ENCODE measurements at places on chromosomes 6 and 20.
A peak's percentile ranks its signal among the peaks of the same experiment; 100 is the strongest.

DNA sequence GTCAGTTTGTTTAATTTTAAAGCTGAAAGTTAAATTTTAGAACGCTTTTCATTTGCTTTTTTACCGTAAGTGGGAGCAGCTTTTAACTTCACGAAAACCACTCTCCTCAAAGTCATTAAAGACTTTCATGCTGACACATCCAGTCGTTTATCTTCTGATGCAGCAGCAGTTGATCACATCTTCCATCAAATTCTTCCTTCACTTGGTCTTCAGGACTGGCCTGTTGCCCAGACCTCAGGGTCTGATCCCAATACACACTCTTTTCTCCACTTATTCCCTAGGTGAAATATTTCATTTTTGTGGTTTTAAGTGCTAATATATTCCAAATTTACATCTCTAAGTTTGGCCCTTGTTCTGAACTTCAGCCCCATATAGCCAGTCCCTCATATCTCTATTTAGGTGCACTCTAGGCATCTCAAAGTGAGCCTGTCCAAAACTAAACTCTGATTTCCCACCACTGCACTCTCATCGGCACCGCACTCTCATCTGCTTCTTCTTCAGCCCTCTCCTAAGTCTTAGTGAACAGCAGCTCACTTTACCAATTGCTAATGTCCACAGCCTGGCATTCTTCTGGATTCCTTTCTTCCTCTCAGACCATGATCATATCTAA lies 20.4 kb downstream of the AFDN start:
- DNase-seq: no peak

DNA sequence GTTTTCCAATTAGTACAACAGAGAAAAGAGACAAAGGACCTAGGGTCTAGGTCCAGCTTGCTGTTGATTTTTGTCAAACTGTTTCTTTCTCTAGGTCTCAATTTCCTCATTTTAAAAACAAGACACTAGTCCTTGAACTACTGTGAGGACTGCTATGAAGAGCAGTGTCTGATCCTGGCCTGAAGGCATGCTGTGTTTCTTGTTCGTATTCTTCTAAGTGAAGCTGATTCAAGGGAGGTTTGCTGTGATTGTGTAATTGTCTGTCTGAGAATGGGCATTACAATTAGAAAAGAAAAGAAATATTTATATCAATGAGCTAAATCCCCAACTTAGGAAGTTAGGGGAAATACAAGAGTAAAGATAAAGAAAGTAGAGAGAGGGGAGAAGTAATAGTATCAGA lies 228.2 kb upstream of the SUPT3H start:
- DNase-seq: no peak

DNA sequence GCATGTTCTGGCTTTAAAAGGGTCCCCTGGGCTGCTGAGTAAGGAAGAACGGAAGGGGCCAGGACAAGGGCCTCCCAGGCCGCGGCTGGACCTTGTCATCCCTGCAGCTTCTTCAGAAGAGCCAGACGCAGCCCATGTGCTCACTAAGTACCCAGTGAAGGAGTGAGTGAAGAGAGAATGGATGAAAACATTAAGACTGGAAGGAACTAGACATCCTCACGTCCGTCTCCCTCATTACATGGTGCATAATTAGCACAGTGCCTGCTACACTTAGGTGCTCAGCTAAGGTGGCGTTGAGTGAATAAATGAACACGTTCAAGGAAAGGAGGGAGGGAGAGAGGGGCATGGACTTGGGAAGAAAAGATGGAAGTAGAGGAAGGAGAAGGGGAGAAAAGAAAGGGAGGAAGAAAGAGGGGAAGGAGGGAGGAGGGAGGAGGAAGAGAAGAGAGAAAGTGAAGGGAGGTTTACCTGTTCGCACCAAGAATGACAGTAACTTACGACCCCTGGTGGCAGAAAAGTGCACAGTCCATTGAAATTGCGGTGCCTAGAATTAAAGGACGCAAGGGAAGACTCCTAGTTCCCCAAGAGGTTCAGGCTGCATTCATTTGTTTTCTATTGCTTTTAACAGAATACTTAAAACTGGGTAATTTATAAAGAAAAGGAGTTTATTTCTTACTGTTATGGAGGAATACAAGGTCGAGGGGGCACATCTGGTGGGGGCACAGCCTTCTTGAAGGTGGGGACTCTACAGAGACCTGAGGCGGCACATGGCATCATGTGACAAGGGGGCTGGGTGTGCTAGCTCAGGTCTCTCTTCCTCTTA lies 8.0 kb downstream of the TP53RK start:
- no peak for DNase-seq

DNA sequence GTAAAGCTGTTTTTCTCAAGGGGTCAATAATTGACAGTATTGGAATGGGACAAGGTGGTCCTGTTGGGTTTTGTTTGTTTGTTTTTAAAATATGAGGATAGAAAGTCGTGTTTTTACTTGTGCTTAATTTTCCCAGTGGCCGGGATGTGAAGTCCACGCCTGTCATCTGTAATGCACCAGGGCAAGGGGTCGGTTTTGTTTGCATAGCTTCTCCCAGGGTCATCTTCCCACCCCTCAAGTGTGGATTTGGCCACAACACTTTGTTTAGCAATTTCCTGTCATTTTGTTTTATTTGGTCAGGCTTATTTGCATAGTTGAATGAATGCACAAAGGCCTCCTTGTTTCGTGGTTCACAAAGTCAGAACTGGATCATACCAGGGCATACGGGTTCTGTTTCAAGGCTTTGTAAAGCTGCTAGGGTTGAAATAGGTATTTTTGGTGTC lies 29.8 kb downstream of the SYNJ2 start:
- no peak for DNase-seq

GRCh38 chr6:41920921-41921711 lies at the start of the genes BYSL and MED20:
Gene BYSL, plus strand, starts transcription at chr6:41921499. Its CDS starts 64 bp downstream, at chr6:41921563.
Gene MED20, minus strand, starts transcription at chr6:41921139. Its CDS starts 121 bp downstream, at chr6:41921018.
- peak; percentile 38 for DNase-seq

GRCh38 chr6:156877126-156877863 lies 100.1 kb downstream of the ARID1B start:
- DNase-seq: no peak

DNA sequence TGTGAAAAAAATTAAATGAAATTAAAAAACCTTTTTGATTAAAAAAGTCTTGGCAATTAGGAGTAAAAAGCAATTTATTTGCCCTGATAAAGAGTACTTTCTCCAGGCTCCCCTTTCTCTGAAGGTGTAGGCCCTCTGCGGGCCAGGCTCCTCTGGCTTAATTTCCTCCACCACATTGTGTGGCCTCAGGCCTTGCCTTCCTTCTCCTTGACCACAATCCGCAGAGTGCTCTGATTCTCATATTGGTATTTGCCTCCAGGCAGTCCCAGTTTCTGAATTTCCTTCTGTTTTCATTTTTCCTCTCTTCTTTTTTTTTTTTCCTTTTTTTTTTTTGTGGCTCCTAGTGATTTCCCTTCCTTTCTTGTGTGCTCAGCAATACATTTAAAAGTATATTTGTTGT lies 96.4 kb downstream of the AIG1 start:
- no peak for DNase-seq

- no peak for DNase-seq
These were observed 10.7 kb upstream of the SLC17A1 start for GRCh38 chr6:25842526-25842925.

DNA sequence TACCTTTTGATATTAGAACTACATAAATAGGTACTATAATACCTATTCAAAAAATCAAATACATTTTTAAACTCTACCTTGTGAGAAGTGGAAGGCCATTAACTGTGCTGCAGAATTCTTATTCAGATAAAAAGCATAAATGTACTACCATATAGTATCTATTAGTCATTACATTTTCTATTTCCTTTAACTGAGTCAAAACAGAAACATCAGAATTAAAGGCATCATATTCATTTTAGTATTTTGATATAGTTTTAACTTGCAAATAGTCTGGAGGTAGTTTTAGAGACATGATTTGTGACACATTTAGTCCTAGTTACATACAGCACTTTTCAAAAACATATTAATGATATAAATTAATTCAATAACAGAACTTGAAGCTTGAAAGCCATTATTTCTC lies 39.9 kb upstream of the TAB2 start:
- no peak for DNase-seq

- no peak for DNase-seq
These were observed 116.7 kb downstream of the UNC5CL start for GRCh38 chr6:40922281-40922680.

- DNase-seq: no peak
These were observed 22.7 kb downstream of the SLC16A10 start for GRCh38 chr6:111110036-111110435.

- DNase-seq: no peak
These were observed 225.9 kb upstream of the GRIK2 start for GRCh38 chr6:101167638-101168037.

DNA sequence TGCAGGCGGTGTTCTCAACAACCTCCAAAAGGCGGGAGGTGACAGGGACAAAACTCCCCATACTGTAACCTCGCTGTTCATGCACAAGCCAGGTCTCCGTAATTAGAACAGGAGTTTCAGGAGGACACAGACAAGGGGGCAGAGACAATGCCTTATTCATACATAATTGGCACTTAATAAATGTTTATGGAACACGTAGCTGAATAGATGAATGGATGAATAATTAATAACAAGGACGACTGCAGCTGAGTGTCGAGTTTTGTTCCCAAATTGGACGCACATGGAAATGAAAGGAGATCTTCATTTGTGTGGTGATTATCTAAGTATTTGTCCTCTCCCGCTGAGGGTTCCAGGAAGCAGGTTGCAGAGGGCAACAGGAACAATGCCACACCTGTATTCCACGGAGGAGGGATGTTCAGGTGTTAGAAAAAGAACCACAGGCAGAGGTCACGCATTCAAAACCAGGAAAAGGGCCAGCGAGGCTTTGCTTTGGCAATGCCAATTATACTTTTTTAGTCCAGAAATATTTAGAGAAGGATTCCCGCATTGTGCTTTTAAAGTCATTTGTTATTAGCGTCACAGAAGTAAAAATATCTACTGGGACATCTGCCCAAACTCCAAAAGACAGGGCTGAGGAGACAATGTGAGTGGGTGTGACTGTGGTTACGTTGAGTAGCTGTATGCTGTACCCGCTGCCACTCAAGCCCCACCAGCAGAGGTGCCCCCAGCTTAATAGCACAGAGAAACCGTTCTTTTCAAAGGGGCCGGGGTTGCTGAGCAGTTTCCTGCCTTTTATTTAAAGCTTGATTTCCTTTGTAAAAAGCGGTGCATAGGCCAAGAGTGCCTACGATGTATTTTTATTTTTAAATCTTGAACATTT lies 123.3 kb downstream of the PXDC1 start:
- DNase-seq: no peak

DNA sequence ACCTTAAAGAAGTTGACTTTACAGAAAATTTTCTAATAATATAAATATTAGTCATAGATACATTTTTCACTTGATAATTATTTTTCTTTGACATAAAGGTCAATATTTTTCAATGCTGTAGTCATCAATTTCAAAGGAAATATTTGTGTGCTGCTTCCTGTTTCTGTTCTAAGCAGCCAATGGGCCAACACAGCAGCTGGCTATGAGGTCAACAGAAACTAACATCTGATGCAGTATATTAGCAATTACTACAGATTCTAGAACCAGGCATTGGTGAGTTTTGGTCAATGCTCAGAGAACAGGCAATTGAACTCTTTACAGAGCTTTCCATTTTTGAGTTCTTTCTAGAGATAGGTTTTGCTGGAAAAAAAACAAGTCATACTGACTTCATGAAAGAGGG lies 669.6 kb upstream of the NRSN1 start:
- no peak for DNase-seq

GRCh38 chr6:110683241-110683640 lies 132.0 kb downstream of the CDK19 start:
- DNase-seq: no peak

DNA sequence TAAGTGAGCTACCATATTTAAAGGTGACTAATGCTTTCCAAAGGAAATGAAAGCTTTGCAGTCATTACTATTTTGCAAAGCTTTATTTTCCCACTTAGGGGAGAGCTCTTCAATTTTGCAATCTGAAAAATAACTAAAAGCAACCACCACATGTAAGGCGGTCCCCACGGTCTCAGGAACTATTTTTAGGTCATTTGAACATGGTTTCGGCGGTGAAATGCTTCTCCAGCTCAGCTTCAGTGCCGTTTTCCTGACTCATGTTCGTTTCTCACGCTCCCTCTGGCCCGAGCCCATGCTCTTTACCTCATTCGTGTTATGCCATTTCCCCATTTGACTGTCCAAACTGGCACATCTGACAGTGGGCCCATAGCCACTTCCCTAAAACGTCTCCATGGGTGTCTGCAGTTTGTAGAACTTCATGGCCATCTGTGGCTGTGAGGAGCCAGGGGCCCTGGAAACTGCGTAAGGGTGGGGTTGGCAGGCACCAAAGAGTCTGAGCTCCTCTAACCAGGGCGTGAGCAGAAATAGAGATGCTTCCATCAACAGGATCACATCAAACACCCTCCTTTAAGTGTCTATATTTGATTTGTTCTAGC lies 46.5 kb downstream of the ADTRP start:
- no peak for DNase-seq

DNA sequence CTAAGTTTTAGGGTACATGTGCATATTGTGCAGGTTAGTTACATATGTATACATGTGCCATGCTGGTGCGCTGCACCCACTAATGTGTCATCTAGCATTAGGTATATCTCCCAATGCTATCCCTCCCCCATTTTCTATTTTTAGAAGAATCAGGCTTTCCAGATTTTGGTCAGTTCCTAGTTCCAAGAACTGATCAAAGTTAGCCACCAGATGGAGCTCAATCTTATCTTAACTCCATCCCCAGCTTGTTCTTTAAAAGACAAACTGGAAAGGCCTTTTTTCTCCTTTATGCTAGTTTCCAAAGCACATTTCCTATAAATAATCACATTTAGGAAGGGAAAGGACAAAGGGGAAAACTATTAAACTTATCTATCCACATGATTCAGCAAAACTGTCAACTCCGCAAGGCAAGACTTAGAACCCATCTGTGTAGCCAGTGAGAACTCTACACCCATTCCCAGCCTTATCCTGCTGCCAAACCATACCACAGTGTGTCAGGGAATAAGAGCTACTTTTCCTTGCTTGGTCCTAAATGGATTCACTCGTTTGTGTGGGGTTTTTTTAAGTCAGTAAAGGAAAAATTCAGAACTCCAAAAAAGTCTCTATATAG lies 22.8 kb upstream of the KHDC1 start:
- DNase-seq: no peak

- no peak for DNase-seq
These were observed 6.0 kb upstream of the MRAP2 start for GRCh38 chr6:84027340-84028181.

DNA sequence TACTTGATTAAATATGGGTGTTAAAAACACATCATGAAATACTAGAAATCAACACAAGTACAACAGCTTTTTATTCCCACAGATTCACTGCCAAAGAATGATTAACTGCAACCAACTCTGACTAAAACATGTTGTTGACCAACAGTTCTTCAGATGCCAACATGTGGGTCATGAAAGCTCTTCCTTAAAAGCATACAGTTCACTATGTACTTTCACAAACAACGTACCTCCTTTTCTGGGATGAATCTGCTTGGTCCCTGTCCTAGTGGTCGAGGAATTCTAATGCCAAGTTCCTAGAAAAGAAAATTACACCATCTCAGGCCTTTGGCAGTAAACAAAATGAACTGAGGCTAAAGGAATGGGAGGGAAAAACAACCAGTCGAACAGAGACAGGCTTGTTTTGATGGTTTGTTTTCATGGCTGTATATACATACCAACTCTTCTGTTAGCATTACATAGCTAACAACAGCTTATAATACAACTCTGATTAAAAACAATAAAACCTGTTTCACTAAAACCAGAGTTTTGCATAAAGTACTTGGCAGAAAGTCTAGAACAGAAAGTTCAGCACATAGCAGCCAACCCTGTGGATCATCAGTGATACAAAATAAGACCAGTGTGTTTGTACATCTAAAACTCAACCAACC lies 92.5 kb downstream of the SESN1 start:
- no peak for DNase-seq

GRCh38 chr6:89454300-89454699 lies 21.3 kb downstream of the ANKRD6 start:
- DNase-seq: no peak

Measured in cortex of kidney (tissue), 1 donor.